ENCODE measurements at places on chromosomes 3 and 15. TPM values are rescaled to one million over a fixed set of nuclear protein-coding genes. Genes with fewer than 3 reads are reported as not detected.

DNA sequence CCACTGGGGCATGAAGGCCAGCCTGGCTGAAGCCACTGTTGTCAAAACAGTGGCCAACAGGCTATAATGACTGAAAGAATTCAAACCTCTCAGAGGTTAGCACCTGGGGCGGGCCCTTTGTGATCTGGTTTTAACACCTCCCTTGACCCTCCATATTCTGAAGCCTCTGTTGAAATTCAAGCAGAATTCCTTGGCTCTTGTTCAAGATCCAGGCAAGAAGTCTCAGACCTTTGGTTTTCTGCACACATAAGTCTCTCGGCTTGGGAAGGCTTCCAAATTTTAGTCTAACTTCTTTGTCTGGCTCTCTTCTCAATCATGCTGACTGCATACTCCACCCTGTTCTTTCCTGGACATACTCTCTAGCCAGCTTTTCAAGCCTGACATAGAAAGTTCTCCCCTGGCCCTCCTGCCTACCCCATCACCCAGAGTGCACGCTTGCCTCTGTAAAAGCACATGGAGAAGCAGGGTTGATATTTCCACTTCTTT lies 144.5 kb downstream of the PDZRN3 start:
- peak; percentile 64 for DNase-seq

The CADPS gene
- 33.1 TPM for total RNA-seq

The LRRC58 gene
- 21.1 TPM for total RNA-seq

The LTF gene
- not detected for total RNA-seq

GRCh38 chr3:14057701-14058100 lies 67.0 kb downstream of the CHCHD4 start:
- no peak for DNase-seq

- DNase-seq = no peak
These were observed 96.6 kb downstream of the SEMA6D start for GRCh38 chr15:47813748-47814384.

The ITPKA gene
- 3.9 TPM for total RNA-seq

DNA sequence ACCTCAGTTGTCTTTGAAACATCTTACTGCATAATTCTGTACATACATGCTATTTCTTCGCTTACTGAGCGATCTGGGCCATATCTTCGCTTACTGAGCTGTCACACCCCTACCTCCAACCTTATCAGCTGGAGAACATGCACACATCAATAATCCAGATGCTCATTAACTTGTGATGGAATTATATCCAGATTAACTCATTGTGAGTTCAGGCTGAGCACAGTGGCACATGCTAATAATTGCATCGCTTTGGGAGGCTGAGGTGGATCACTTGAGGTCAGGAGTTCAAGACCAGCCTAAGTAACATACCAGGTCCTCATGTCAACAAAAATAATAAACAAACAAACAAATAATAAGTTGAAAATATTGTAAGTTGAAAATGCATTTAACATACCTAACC lies 19.3 kb upstream of the ANXA2 start:
- no peak for DNase-seq

DNA sequence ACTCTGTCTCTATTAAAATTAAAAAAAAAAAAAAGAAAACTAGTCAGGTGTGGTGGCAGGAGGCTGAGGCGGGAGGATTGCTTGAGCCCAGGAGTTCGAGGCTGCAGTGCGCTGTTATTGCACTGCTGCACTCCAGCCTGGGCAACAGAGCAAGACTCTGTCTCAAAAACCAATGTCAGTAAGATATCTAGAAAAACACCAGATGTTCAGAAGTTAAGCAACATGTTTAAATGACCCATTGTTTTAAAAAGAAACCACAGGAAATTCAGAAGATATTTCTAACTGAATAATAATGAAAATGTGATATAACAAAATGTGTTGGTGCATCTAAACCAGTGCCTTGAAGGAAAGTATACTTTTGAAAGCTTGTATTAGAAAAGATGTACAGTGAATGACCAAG lies 203.4 kb upstream of the CGNL1 start:
- peak; percentile 49 for DNase-seq

DNA sequence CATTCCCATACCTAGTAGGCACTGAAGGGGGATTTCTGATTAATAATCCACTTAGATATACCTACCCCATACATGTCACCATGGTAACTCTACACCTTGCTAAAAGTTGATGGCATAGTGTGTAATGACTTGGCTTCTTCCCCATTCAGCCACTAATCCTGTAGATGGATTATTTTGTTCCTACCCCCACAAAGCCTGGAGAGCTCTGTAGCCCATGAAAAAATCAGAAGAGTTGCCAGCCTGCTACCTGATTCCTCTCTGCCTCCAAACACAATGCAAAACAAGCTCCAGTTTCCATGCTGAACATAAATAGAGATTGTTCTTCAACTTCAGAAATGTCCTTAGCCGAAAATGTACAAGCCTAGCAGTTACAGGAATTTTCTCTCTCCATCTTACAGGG lies 98.9 kb upstream of the PFN2 start:
- DNase-seq = no peak

Measured in fibroblast of lung (primary cell).